Pericardium fibroblast (primary cell): ENCODE measurements at places on chromosomes 3 and 15. TPM values are rescaled to one million over a fixed set of nuclear protein-coding genes. Genes with fewer than 3 reads are reported as not detected.

Gene MED12L
- total RNA-seq: 0.12 and 0.26 TPM in 2 replicates

Gene C3orf85
- total RNA-seq: not detected in 2 replicates

Gene GRK7
- not detected in 2 replicates for total RNA-seq

Gene GUCA1C
- not detected in 2 replicates for total RNA-seq

Gene ALDH1A3
- total RNA-seq: 28.5 and 202 TPM in 2 replicates

Gene SLC28A1
- total RNA-seq: not detected in 2 replicates

Gene CPB1
- 1.6 TPM in 1 of 2 replicates, not detected in the other for total RNA-seq

Gene FGF12
- 0.09 TPM in 1 of 2 replicates, not detected in the other for total RNA-seq

Gene SNURF
- 0.26 and 1.5 TPM in 2 replicates for total RNA-seq

Gene CMTM8
- total RNA-seq: 1.9 and 3.7 TPM in 2 replicates

Gene SAMMSON
- total RNA-seq: not detected in 2 replicates

Gene ISG20
- 2.0 and 3.3 TPM in 2 replicates for total RNA-seq

Gene MASP1
- 1.7 and 15.3 TPM in 2 replicates for total RNA-seq

Gene TRPM1
- total RNA-seq: not detected in 2 replicates

Gene COL6A5
- total RNA-seq: not detected in 2 replicates

Gene ZNF660
- total RNA-seq: 1.3 and 1.9 TPM in 2 replicates

Gene ADAMTSL3
- total RNA-seq: 0.26 and 4.2 TPM in 2 replicates

Gene IQCF5
- not detected in 2 replicates for total RNA-seq

Gene UBAP1L
- total RNA-seq: 0.34 and 0.35 TPM in 2 replicates

Gene VIPR1
- total RNA-seq: 0.09 and 0.35 TPM in 2 replicates

Gene GOLGA6L10
- 0.23 TPM in 1 of 2 replicates, not detected in the other for total RNA-seq

Gene CSPG4
- total RNA-seq: 8.2 and 17.9 TPM in 2 replicates

Gene GNAT1
- not detected in 2 replicates for total RNA-seq

Gene A4GNT
- total RNA-seq: not detected in 2 replicates

Gene CLDN1
- total RNA-seq: 0.09 and 0.70 TPM in 2 replicates

Gene ZNF774
- total RNA-seq: 0.09 and 0.12 TPM in 2 replicates

Gene KCNMB3
- total RNA-seq: 0.12 and 0.26 TPM in 2 replicates

Gene ZMYND10
- 0.34 and 1.1 TPM in 2 replicates for total RNA-seq

Gene FEZF2
- not detected in 2 replicates for total RNA-seq

Gene LRRK1
- 7.4 and 9.0 TPM in 2 replicates for total RNA-seq
